NCI-H774 (cell line): ENCODE measurements at places on chromosomes 5 and 9.

DNA sequence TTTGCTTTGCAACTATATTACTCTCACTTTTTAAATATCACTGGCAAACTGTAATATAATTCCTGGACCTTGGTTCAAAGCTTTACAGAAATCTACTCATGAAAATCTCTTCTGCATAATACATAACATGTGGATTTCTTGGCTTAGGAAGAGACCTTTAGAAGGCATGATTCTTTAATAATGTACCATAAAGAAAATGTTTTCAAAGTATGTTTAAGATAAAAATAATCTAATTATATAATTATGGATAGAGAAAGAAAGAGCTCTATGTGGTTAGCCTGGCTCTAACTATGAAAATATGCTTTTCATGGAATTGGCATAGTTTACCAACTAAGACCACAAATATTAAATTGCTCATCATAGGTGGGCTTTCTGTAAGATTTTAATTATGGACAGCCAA is 817.8 kb downstream of the TLE1 start:
- no peak for DNase-seq

GRCh38 chr5:35857606-35858205 is 1.0 kb downstream of the IL7R start:
- DNase-seq, result no peak

DNA sequence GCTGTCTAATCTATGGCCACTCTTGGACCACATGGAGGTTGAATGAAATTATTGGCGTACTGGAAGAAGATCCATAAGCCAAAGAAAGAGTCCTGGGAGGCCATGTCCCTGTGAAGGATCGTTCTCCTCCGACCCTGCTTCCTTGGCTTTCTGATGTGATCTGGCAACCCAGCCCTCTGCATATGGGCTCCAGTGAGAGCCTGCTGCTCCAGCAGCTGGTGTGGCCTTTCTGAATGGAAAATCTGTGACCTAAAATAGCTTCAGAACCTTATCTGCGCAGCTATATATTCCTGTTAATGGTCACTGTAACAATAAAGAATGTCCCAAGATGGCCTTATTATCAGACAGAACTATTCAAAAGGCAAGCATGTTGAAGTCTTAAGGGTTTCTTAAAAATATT is 40.2 kb upstream of the PHF2 start:
- DNase-seq, result no peak

- no peak for DNase-seq
Observed at GRCh38 chr5:74164725-74165235, 475.7 kb downstream of the ENC1 start.

DNA sequence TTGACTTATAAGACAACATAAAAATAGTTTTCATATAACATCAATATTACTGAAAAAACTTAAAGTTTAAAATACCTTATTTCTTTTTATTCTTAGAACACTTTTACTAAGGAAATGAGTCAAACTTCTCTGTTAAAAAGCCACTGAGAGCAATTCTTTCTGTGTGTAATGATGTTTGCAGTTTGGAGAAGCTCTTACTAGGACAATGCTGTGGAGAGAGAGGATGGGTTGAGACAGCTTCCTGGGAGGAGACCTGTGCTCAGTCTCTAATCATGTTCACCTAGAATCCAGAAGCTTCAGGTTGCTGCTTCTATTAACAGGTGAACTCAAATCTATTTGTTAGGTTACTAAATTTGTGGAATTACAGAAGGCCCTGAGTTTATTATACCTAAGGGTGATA is 198.5 kb downstream of the DNAH5 start:
- DNase-seq, result no peak
